Activated naive CD8-positive, alpha-beta T cell treated with anti-CD3 and anti-CD28 coated beads, Interleukin-2, amount 10 ng/mL, durations not matched to agents 7 days and 5 days (primary cell): ENCODE measurements at places on chromosomes 3 and 15.

- DNase-seq: no peak
These were observed 146.3 kb downstream of the TLE3 start for GRCh38 chr15:69951256-69951897.

DNA sequence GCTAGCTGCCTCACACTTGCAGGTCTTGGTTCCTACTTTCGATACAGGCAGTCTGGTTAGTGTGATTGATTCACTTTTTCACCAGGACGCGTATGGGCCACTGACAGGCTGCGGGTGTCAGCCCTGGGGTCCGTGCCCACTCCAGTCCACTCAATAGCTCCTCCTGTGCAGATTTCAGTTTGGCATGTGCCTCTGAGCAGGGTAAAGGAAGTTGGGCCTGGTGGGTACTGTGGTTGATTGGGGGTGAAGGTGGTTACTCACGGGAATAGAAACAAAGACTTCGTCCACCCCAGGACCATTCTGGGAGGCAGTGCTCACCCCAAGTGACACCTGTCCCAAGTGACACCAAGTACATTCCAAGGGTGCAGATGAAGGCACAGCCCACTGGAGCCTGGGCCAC, 62.3 kb downstream of the EPHB1 start:
- no peak for DNase-seq

DNA sequence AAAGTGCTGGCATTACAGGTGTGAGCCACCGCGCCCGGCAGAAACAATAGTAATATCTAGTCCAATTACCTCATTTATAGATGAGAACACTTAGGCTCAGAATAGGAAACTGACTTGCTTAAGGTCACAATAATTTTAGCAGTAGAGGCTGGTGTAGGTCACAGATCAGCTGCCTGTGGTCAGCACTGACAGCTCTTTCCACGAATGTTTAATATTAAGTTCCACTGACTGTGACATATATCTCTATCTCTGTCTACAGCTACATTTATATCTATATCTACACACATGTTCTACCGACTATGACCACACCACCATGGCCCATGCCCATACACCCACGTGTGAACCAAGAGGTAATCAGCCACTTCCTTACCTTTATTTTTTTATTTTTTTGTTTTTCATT, 40.2 kb upstream of the DLG1 start:
- no peak for DNase-seq

DNA sequence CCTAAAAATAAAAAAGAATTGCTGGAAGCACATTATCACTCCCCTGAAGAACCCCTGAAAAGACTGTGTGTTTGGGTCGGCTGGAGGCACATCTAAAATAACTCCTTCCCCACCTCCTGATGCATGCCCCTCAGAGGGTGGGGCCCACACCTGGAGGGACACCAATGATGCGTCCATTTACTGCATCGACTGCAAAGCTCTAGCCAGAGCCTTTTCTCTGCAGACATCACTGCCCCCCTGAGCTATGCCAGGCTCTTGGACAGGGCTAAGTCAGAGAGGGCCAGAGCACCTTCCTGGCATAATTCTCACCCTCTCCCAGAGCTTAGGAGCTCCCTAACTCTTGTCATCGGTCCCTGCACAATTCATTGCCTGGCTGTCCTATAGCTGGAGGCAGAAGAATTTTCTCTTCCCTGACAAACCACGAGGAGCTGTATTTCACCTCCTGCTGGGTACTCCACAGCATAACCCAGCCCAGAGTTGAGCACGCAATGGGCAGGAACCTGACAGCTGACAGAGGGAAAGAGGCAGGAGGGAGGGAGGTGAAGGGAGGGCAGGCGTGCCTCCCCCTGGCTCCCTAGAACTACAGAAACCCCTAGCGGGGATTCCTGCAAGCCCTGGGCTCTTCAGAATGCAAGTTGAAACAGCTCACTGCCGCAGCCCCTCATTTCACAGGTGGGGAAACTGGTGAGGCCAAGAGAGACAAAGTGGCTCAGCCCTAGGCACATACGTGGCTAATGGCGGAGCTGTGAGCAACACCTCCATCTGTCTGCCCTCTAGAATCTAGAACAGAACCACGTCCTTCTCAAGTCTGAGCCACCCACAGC, 46.6 kb downstream of the XXYLT1 start:
- peak; percentile 5 for DNase-seq

- no peak for DNase-seq
These were observed 562.3 kb downstream of the PDCD6IP start for GRCh38 chr3:34360713-34361112.

GRCh38 chr15:60212536-60212935, 185.2 kb downstream of the ANXA2 start:
- DNase-seq: no peak

DNA sequence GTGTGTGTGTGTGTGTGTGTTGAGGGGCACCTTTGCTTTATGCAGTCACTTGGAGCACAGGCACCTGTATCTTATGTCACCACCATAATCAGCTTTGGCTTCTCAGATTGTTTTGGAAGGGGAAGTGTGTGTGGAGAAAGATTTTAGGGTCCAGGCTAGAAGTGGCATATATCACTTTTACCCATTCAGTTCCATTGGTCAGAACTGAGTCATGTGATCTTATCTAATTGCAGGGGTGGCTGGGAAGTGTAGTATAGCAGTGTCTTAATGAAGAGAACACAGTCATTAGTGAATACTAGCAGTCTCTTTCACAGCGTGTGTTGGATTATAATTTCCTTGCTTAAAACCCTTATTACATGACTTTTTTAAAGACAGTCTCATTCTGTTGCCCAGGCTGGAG, 20.6 kb downstream of the NCK1 start:
- no peak for DNase-seq

DNA sequence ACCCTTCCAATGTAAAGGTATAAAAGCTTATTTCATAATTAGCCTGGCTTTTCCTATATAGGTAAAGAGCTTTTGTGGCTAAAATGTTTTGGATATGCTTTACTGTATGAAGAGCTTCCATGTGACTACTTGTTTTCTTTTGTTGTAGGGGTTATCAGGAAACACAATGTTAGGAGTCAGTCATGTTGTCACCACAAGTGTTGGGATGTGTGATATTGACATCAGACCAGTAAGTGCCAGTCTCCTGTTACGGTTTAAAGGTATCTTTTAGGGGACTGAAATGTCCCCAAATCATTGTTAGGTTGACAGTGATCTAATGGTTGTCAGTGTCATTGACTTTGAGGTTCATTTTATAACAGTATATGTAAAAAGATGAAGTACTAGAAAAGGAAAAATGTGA, 18.3 kb downstream of the ACTL6A start:
- no peak for DNase-seq

DNA sequence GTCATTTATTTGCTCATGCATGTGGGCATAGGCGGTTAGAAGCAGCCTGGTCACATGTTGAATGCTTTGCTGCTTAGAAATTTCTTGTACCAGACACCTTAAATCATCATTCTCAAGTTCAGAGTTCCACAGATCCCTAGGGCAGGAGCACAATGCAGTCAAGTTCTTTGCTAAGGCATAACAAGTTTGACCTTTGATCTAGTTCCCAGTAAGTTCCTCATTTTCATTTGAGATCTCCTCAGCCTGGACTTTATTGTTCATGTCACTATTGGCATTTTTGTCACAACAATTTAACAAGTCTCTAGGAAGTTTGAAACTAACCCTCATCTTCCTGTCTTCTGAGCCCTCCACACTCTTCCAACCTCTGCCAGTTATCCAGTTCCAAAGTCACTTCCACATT, 22.8 kb downstream of the HGD start:
- DNase-seq: no peak

- DNase-seq: no peak
These were observed 45.2 kb downstream of the TRIM71 start for GRCh38 chr3:32862936-32863487.

DNA sequence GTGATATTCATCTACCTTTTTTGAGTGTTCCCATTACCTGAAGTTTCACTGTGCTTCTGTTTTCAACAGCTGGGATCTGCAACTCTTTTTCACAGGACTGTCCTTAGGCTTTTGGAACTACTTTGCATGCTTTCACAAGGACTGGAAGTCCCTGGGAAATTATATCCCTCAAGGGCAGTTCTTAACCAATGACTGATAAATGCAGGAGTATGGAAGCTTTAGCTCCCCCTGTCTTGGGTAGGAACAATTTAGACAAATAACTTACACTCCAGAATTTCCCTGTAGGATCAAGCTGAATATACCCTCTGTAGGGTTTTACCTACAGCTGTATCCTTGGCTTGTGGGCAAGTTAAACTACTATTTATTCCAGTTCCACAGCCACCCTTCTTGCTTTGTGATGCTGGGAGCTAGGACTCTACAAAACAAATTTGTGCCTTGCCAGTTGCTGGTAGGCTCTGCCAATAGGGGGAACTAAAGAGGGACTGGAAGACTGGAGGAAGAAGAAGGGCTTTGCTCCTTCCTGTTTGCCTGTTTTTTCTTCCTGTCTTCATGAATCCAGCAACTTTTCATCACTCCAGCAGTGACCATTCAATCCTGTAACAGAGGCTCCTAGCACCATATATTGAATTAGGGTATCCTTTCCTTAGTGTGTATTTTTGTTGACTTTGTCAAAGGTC, 6.8 kb upstream of the ZNF280D start:
- no peak for DNase-seq

GRCh38 chr3:81249540-81250029, 511.9 kb downstream of the GBE1 start:
- DNase-seq: no peak

DNA sequence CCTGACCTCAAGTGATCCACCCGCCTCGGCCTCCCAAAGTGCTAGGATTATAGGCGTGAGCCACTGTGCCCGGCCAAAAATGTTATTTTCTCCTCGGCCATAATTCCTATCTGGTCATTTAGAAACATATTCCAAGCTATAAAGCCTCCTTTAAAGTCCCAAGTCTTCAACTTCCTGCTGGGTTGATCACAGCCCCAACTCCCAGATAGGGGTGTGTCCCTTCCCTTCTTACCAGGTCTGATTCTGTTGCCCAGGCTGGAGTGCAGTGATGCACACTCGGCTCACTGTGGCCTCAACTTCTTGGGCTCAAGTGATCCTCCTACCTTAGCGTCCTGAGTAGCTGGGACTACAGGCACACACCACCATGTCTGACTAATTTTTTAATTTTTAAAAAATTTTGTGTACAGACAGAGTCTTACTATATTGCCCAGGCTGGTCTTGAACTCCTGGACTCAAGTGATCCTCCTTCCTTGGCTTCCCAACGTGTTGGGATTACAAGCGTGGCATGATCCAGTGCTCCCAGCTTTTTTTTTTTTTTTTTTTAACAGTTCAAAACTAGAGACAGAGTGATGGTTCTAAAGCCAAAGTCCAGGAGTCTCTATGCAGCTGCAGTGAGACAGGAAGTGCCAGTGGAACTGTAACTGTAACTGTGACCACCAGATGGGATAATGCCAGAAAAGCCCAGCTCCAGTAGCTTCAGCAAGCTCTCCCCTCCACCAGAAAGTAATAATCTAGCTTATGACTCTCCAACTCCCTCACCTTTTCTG, 8.2 kb upstream of the PRKAR2A start:
- no peak for DNase-seq
